ENCODE measurements at places on chromosomes 3 and 15.

DNA sequence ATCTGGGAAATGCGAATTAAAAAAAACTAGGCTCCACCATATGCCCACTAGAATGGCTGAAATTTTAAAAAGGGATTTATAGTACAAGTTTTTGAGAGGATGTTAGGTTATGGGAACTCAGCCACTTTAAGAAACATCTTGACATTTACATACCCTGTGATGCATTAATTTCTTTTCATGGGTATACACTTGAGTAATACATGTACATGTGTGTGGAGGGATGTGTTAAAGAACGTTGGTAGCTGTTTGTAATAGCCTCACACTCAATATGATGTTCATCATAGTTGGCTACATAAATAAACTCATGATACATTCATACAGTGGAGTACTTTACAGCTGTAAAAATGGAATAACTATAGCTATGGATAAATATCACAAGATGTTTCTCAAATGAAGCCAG lies 40.9 kb downstream of the MEF2A start:
- DNase-seq = no peak

DNA sequence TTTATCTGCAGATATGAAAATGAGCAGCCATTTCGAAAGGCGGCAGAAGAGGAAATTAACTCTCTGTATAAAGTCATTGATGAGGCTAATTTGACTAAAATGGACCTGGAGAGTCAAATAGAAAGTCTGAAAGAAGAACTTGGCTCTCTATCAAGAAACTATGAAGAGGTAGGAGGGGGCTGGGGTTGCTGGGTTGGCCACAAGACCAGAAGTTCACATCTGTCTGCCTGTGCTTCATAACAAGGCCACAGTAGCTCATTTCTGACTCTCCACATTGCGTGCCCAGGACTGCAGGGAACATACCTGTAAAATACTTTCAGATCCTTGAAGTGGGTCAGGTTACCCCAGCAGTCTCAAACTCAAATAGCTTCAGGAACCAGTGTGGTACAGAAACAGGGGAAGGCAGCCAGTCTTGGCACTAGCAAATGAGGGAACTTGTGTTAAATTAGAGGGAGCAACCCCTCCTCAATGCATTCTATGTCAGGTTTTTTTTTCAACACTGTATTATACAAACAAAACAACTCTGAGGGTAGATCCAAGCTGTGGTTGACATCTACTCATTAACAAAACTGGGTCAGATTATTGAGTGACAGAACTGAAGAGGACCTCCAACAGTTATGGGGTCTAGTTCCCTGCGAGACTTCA lies 48.7 kb downstream of the BFSP2 start:
- DNase-seq = no peak

DNA sequence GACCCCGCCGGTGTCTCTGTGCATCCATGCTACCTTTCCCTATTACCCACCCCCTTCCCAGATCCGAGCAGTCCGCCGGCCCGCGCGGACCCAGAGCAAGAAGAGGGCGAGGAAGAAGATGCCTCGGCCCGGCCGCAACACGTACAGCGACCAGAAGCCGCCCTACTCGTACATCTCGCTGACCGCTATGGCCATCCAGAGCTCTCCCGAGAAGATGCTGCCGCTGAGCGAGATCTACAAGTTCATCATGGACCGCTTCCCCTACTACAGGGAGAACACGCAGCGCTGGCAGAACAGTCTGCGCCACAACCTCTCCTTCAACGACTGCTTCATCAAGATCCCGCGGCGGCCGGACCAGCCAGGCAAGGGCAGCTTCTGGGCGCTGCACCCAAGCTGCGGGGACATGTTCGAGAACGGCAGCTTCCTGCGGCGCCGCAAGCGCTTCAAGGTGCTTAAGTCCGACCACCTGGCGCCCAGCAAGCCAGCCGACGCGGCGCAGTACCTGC lies 788 bp downstream of the FOXB1 start:
- DNase-seq = no peak

GRCh38 chr3:126361211-126361610 lies 4.0 kb upstream of the KLF15 start:
- DNase-seq = no peak

GRCh38 chr3:30520699-30521098 lies 85.7 kb upstream of the TGFBR2 start:
- no peak for DNase-seq

- no peak for DNase-seq
These were observed 471 bp upstream of the KBTBD8 start for GRCh38 chr3:66997560-66998112.

DNA sequence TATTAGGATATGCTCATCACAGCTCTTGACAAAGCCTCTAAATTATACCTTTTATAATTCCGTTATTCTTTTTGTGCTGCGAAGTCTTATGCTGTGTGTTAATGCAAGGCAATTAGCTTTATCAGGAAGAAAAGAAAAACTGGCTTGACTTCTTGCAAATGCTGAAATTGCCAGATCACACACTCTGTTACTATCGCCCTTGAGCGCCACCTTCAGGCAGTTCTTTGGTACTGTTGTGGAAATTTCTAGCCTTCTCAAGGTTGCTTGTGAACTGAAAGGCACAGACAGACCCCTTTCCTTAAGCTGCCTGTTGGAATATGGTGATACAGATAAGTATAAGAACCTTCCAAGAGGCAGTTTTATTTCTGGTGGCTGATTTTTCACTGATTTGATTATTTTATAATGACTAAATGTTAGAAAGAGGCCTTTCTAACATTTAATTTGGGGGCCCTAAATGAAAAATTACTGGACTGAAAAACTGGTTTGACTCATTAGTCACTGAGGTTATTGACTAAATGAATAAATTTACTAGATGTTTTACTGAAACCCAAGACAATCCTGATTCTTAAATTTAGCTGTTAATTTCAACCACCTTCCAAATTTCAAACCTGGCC lies 126.2 kb upstream of the RASGRP1 start:
- DNase-seq = no peak

- DNase-seq = no peak
These were observed 40.4 kb downstream of the SRP14 start for GRCh38 chr15:39998511-39999077.

DNA sequence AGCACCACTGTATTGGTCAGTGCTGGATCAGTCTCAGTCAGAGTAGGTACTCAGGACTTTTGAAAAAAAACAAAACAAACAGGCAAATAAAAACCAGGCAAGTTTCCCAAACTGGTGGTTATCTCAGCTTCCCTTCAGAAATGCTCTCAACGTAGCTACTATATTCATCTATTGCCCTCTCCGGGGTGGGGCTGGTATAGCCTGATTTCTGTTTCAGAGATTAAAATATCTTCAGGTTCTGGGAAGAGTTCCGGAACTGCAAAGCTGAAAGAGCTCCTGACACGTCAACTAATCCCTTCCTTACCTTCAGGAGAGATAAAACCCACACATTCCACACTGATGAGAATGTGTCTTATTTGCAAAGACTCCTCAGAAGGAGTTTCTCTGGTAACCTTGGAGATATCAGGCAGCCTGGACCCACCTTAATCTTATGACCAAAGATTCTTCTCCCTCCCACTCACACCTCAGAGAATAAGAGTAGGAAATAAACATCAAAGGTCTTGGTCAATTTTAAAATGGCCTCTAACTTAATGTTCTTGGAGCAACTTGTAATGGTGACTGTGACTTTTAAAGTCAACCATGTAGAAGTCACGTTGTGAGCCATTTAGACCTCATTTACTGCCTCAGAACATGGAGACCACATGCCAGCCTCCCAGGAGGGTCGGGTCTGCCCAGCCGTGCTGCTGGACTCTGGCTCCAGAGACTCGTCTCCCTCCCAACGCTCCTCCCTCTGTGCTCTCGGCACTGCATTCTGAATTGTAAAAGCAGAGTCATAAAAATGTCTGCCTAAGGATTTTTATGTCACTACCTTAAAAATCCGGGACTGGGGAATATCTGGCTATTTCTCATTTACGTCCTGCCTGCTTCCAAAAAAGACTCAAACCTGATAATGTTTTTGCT lies 53.8 kb downstream of the CDCP1 start:
- no peak for DNase-seq

DNA sequence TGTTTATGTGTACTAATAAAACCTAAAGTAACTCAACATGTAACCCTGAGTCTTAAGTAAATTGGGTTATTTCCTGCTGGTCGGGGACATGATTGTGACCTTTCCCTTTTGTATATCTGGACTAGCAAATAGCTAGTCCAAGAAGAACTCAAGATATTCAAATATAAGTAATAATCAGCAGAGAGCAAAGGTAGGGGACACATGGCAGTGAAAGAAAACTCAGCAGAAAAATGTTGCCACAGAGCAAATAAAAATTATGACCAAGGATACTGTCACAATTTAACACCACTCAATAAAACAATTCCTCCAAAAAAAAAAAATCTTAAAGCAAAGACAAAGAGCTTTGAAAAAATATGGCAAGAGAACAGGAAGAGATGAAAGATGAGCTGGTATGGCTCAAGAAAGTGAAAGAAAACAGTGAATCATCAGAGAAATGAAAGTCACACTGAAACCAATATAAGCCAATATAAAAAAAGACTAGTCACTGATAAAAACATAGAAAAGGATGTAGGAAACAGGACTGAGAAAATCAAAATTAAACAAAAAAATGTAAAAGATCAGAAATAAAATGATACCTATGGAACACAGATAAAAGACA lies 43.4 kb downstream of the HLTF start:
- no peak for DNase-seq

DNA sequence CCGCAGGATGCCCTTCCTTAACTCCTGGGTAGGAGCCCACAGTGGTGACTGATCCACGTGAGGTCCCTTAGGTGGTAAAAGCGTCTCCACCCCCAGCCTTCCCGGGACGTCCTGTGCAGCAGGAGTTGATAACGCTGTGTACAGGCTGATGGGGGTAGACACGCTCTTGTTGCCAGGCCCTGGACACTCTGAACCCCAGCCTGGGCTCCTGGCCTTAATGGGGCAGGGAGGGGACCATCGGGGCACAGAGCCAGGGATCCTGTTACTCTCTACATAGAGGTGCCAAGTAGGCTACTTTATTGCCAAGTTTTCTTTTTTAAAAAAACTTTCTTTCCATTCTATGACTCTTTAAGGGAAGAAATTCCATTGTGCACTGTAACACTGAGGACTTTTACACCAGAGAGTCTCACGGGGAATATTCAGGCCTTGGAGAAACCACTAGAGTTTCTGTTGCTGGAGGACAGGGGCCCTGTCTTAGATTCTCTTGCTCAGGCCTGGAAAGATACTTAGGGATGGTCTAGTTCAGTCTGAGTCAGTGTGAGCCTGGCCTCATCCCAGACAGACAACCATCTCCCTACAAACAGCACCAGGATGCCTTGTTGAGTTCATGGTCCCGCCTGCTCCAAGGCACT lies 104.3 kb upstream of the RNU6-1 start:
- no peak for DNase-seq

GRCh38 chr3:120528163-120528562 lies 68.0 kb upstream of the NDUFB4 start:
- DNase-seq = no peak

DNA sequence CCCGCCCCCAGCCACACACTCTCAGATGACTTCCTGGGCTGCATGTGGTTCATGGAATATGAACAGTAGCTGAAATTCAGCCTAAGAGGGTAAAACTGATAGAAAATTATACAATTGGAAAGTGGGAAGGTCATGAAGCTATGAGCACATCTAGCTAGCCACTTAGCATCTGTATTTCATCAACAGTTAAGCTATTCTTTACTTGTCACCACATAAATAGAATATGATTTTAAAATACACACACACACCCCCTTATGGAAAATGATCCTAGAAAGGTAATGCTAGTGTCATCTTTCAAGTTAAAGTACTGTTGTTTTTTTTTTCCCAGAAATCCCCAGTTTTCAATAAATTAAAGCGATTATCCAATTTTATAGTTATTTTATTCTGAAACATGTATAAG lies 3.6 kb downstream of the MAP4 start:
- DNase-seq = no peak

GRCh38 chr15:71336671-71337070 lies 221.4 kb downstream of the THSD4 start:
- no peak for DNase-seq

GRCh38 chr3:175005193-175005592 lies 146.1 kb downstream of the NAALADL2 start:
- no peak for DNase-seq

DNA sequence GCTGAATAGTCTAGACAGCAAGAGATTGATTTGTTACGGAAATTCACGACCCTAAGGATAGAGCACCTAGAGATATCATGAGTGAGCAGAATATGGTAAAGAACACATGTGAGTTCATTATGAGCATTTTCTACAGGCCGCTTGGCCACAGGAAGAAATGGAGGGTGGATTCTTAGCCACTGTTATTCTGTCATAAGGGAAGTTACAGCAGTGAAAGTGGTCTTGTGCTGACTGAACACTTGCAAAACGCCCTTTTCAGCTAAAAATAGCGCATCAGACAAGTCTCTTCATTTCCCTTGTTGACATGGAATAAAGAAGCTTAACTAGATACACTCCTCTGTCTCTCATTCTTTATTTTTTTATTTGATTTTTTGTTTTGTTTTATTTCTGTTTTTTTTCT lies 19.8 kb downstream of the DGKG start:
- DNase-seq = no peak

- no peak for DNase-seq
These were observed 187.9 kb upstream of the LMCD1 start for GRCh38 chr3:8313560-8314267.

- DNase-seq = no peak
These were observed 19.8 kb downstream of the ST8SIA2 start for GRCh38 chr15:92413510-92413909.

- DNase-seq = no peak
These were observed 2.6 kb downstream of the PPP1R2 start for GRCh38 chr3:195540511-195540910.

DNA sequence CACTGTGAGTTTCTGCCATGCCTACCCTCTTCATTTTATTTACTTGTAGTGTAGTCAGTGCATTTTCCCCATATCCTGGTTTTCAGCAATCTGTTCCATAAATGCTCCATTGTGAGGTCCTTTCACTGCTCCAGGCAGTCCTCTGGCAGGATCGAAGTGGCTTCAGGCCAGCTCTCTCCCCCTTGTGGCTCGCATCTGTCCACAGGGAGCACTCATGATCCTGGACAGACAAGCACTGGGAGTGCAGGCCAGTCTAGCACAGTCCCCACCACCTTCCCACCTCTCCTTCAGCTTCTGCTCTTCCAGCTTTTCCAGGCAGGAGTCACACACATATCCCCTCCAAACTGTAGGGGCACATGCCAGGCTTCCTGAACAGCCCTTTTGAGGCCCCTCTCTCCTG lies 173.6 kb downstream of the PPM1L start:
- DNase-seq = no peak

- no peak for DNase-seq
These were observed 49.5 kb downstream of the CACNA2D2 start for GRCh38 chr3:50453907-50454306.

DNA sequence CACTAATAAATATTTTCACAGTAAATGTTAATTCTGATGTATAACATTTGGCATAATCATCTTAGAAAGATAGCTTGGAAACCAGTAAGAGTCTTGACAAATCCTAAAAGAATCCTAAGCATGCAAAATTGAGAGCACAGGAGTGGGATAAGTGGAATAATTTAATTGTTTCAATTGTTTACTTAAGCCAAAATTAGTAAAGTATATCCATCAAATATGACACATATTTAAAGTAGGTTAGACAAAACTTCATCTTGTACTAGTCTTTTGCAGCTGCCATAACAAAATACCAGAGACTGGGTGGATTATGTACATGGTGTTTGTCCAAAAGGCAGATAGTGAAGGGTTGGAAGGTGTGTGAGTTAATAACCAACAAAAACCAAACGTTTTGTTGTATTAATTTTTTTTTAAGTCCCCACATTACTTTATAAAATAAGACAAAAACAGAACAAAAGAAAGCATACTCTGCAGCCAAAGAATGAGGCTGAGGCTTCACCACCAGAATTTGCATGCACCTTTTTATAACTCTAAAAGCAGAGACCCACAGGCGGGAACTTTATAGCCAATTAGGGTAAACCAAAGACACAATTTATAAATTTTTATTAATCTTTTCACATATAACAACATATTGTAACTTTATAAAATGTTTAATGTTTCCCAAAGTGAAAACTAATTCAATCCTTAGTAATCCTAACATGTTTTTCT lies 41.9 kb upstream of the CD200R1L start:
- no peak for DNase-seq
